HS-5 (cell line): ENCODE measurements at places on chromosomes 4 and X.

GRCh38 chrX:25016938-25017598 lies 1.3 kb upstream of the ARX start:
- DNase-seq, result no peak

- DNase-seq, result no peak
Observed at GRCh38 chr4:3436048-3436797, 5.5 kb upstream of the HGFAC start.

DNA sequence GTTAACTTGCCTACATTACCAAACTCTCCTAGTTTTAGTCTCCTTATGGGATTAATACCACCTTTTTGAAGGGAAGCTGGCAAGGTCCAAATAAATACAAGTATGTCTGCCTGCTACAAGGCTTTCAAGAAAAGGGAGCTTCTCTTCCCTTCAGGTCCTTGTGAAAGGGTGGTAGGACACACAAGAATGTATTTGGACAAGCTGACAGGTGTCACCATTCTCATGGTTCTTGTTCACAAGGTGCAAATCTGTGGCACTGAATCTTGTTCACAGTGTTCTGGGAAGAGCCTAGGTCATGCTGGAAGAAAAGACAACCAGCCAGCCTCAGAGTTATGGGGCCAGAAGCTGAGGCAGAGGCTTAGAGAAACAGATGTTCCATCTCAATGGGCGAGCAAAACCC lies 41.9 kb downstream of the GPC3 start:
- no peak for DNase-seq

- DNase-seq, result no peak
Observed at GRCh38 chr4:171016145-171016544, 797.1 kb upstream of the GALNTL6 start.

GRCh38 chr4:163663454-163664225 lies 169.2 kb downstream of the TMA16 start:
- DNase-seq, result no peak

- no peak for DNase-seq
Observed at GRCh38 chrX:69546978-69547377, 42.9 kb downstream of the NALF2 start.

DNA sequence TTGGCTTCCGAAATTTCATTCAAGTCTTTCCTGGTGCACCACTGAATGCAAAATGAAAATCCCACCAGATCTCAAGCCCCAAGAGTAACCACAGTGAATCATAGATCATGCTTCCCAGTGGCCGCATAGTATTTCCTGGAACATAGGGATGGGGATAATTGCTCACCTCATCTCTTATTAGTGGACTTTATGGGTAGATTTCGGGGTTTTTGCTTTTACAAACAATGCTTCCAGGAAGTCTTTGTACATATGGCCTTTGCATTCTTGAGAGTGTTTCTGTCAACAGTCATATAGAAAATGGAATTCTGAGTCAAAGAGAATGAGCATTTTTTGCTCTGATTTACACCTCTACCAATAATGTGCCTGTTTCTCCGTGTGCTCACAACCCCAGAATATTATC lies 53.4 kb downstream of the PPEF2 start:
- DNase-seq, result peak; percentile 69

DNA sequence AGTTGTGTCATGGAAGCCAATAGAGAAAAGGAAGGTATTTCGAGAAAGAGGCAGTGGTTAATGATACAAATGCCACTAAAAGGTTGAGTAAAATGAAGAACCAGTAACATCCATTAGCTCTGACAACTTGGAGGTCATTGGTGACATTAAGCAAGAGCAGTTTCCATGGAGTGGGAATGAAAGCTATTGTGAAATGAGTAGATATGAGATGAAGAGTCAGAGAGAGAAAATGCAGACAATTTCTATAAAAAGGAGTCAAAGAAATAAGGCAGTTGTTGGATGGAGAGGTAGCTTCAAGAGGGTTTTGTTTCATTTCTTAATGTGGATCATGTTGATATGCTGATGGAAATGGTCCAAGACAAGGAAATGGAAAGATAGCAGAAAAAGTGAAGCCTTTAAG lies 9.6 kb upstream of the AMTN start:
- no peak for DNase-seq

DNA sequence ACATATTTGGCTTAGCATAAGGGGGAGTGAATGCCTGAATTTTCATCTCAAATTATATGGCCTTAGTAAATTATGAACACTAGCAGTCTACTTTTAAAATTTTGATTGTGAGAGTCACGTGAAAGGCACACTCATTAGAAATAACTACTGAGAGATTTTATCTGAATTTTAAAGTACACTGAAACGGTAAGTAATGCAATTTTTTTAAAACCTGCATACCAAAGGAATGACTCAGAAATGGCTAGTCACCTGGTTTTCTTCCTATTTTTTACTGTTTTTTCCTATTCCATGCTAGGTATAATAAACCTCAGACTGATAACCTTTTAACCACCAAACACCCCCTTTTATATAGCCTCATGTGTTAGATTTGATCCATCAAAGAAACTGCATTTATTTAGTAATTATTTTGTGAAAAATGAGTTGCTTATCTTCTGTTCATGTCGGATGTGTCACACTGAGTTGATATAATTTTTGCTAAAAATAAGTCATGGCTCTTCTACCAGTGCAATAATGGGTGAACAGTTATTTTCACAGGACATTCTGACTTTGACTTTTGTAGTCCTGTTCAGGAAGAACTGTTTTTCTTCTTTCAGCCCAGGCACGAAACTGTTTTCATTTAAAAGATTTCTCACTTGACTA lies 40.4 kb downstream of the CPEB2 start:
- DNase-seq, result no peak

DNA sequence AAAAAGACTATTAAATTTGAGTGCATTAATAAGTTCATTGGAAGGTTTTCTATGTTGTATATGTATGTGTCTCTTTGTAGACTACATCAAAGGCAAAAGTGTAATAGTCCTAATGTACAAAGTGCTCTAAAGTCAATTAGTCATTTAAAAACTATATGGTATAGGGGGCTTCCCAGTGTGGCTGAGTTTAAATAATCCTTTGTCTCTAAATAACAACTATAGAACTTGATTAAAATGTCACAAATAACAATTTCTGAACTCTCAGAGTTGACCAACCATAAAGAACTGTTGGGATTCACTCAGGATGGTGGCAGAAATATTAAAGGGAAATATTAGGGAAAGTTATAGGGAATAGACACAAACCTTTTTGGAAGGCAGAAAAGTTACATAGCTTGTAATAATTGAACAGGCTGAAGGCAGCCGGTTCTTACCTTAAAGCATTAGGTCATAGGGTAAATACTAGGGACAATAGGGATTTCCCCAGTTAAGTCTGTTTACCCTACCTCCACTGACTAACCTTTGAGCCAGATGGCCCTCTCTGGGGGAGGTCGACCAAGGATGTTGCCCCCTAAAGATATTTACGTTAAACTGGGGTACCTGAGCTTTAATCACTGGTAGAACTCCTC lies 1054.2 kb downstream of the ARAP2 start:
- DNase-seq, result no peak

- DNase-seq, result no peak
Observed at GRCh38 chr4:124970011-124970410, 257.5 kb upstream of the ANKRD50 start.

GRCh38 chr4:158500054-158500453 lies 21.6 kb upstream of the RXFP1 start:
- no peak for DNase-seq

- DNase-seq, result no peak
Observed at GRCh38 chrX:66760651-66761050, 121.8 kb upstream of the EDA2R start.

GRCh38 chrX:142998447-142999198 lies 27.1 kb upstream of the SPANXN4 start:
- DNase-seq, result peak; percentile 32

GRCh38 chr4:64192731-64193412 lies 216.4 kb downstream of the TECRL start:
- no peak for DNase-seq
